ENCODE measurements at places on chromosomes 5 and 9.

GRCh38 chr5:11527652-11528349 lies 376.4 kb downstream of the CTNND2 start:
- no peak for DNase-seq
- H3K27me3 ChIP-seq = no peaks in the 10 kb centered on the region
- H3K4me1 ChIP-seq = peaks cover 31% of the 10 kb centered on the region
- no peak overlapping the region for H3K4me3 ChIP-seq

GRCh38 chr5:83204651-83205050 lies 127.3 kb downstream of the XRCC4 start:
- H3K27me3 ChIP-seq = no peaks in the 10 kb centered on the region
- H3K4me1 ChIP-seq = no peaks in the 10 kb centered on the region
- H3K27ac ChIP-seq = no peak overlapping the region
- H3K4me3 ChIP-seq = no peak overlapping the region

- H3K4me1 ChIP-seq = peaks cover 1% of the 10 kb centered on the region
- no peaks in the 10 kb centered on the region for H3K27me3 ChIP-seq
- H3K4me3 ChIP-seq = no peak overlapping the region
- no peaks in the 10 kb centered on the region for H3K36me3 ChIP-seq
- no peak for DNase-seq
Observed at GRCh38 chr5:151357792-151358191, 10.4 kb upstream of the SLC36A2 start.

GRCh38 chr5:121573721-121574382 lies 277.8 kb upstream of the FTMT start:
- no peaks in the 10 kb centered on the region for H3K36me3 ChIP-seq
- H3K4me1 ChIP-seq = no peaks in the 10 kb centered on the region
- H3K27me3 ChIP-seq = no peaks in the 10 kb centered on the region
- DNase-seq = no peak

DNA sequence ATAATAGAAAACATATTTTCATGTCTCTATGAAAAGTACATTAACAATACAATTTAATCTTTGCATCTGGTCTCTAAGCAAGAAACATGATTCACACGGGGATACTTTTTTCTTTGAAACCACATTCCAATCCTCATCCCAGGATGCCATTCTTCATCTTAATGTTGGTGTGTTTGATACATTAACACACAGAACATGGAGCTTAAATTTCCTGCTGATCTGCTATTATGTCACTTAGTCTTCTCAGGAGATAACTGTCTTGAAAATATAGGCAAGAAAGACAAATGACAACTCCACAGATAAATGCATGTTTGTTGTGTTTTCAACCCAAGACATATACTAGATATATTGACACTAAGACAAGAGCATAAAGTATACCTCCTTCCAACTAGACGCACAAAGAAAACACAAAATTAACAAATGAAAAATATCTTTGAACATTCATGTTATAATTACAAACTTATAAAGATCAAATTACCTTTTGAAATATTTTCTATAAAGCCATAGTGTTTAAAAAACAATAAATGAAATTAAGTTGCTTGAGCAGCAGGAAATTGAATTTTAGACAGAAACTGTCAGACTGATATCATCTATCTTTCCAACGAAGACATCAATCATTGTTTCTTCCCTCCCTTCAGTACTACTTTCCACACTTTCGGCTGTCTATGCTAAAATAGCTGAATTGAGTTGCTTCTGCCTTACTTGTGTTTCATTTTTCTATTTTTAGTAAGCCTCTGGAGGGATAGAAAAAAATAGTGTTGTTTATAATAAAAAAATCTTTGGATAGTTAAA lies 1676.7 kb upstream of the CDH9 start:
- no peaks in the 10 kb centered on the region for H3K4me1 ChIP-seq
- no peak for DNase-seq
- H3K4me3 ChIP-seq = no peak overlapping the region
- H3K36me3 ChIP-seq = no peaks in the 10 kb centered on the region
- H3K27ac ChIP-seq = no peak overlapping the region

DNA sequence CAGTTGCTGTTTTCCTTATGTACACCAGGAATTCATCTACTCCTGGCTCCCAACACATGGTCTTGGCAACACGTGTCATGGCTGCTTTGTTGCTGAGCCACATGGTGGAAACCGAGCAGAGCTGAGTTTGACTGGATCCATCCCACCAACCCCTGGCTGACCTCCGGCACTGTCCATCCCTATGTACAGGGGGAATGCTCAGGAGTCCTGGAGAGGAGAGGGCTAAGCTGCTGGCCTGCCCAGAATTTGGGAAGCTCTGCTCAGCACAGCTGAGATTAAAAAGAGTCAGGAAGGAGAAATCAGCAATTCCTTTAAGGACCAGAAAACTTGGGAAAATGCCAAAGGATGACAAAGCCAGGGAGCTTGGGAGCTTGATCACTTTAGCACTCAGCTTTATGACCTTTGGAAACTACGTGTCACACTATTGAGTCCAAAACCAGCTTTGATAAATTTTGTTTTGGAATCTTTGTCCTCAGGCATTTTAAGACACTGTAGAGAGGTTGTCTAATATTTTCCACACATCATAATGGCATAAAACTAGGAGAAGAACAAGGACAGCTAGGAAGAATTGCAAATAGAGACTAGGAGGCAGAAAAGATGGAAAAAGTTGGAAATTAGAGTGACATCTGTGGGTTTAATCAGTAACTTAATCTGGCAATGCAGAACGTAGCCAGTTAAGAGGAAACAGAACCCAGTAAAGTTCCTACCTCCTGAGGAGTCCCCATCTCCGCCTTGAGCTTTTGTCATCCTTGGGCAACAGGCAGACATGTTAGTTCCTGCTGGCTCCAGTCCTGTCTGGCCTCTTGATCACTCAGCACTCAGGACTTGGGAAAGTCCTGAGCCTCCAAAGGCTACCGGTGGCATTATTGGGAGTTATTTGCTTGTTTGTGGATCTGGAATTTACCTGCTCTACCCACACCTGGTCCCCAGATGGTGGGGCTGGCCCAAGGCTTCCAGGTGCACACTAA lies 62.5 kb upstream of the PLPP1 start:
- H3K27ac ChIP-seq = no peak overlapping the region
- peaks cover 5% of the 10 kb centered on the region for H3K4me1 ChIP-seq
- no peaks in the 10 kb centered on the region for H3K27me3 ChIP-seq
- DNase-seq = no peak
- H3K4me3 ChIP-seq = no peak overlapping the region
- H3K36me3 ChIP-seq = no peaks in the 10 kb centered on the region

- no peak overlapping the region for H3K27ac ChIP-seq
- no peaks in the 10 kb centered on the region for H3K36me3 ChIP-seq
- H3K4me3 ChIP-seq = no peak overlapping the region
- no peak for DNase-seq
- no peaks in the 10 kb centered on the region for H3K27me3 ChIP-seq
Observed at GRCh38 chr5:64339769-64340168, 166.0 kb upstream of the RGS7BP start.

DNA sequence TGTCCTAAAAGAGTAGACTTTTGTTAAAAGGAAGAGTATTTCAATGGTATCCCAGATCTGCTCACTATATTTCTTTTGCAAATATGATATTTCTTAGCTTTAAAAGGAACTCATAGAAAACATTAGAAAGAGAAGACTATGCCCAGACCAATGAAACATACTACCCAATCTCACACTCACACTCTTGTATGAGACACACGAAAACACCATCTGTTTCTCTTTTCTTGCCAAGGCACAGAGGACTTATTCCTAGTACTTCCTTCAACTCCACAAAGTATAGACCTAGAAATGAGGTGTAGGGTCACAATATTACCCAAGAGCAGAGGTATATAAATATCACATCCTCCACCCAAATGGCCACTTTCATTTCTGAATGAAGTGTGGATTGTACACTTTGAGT lies 292.4 kb upstream of the ACO1 start:
- no peaks in the 10 kb centered on the region for H3K27me3 ChIP-seq
- no peaks in the 10 kb centered on the region for H3K36me3 ChIP-seq
- no peaks in the 10 kb centered on the region for H3K4me1 ChIP-seq
- no peak overlapping the region for H3K4me3 ChIP-seq
- no peak overlapping the region for H3K27ac ChIP-seq
- DNase-seq = no peak

- no peaks in the 10 kb centered on the region for H3K36me3 ChIP-seq
- no peaks in the 10 kb centered on the region for H3K4me1 ChIP-seq
- no peaks in the 10 kb centered on the region for H3K27me3 ChIP-seq
- no peak overlapping the region for H3K27ac ChIP-seq
- H3K4me3 ChIP-seq = peak overlapping the region; percentile 43
- DNase-seq = no peak
Observed at GRCh38 chr5:172091956-172092732, 85.7 kb upstream of the FBXW11 start.

- DNase-seq = no peak
- H3K36me3 ChIP-seq = no peaks in the 10 kb centered on the region
- H3K27me3 ChIP-seq = no peaks in the 10 kb centered on the region
- no peak overlapping the region for H3K4me3 ChIP-seq
- no peaks in the 10 kb centered on the region for H3K4me1 ChIP-seq
- no peak overlapping the region for H3K27ac ChIP-seq
Observed at GRCh38 chr9:37746448-37747270, 6.9 kb upstream of the TRMT10B start.

DNA sequence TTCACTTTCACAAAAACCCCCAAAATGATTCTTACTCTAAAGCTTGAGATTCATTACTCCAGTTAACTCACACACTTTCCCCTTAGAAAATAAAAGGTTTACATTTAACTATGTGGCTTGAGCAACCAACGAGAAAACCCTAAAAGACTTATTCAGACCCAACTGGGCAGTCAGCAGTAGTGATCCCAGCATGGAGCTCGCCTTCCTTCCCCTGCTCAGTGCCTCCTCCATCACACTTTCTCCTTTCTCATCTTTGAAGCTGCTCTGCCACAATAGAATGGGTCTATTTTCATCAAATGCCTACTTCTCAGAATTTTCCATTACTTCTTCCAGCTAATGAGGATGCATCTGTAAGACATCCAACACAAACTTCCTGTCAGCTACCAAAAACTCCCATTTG lies 29.1 kb downstream of the RORB start:
- no peaks in the 10 kb centered on the region for H3K4me1 ChIP-seq
- no peaks in the 10 kb centered on the region for H3K36me3 ChIP-seq
- DNase-seq = no peak
- no peak overlapping the region for H3K27ac ChIP-seq
- H3K27me3 ChIP-seq = no peaks in the 10 kb centered on the region

GRCh38 chr9:135565636-135566035 lies 4.1 kb downstream of the PAEP start:
- H3K4me1 ChIP-seq = peaks cover 4% of the 10 kb centered on the region
- no peaks in the 10 kb centered on the region for H3K36me3 ChIP-seq
- DNase-seq = no peak
- no peak overlapping the region for H3K4me3 ChIP-seq

GRCh38 chr5:29005386-29005785 lies 1967.0 kb upstream of the CDH9 start:
- H3K27me3 ChIP-seq = no peaks in the 10 kb centered on the region
- no peak overlapping the region for H3K27ac ChIP-seq
- no peak for DNase-seq
- H3K36me3 ChIP-seq = no peaks in the 10 kb centered on the region
- no peak overlapping the region for H3K4me3 ChIP-seq
- H3K4me1 ChIP-seq = no peaks in the 10 kb centered on the region

- no peaks in the 10 kb centered on the region for H3K27me3 ChIP-seq
- no peaks in the 10 kb centered on the region for H3K36me3 ChIP-seq
- H3K4me1 ChIP-seq = peaks cover 2% of the 10 kb centered on the region
- H3K4me3 ChIP-seq = no peak overlapping the region
- no peak for DNase-seq
- no peak overlapping the region for H3K27ac ChIP-seq
Observed at GRCh38 chr5:80127116-80127552, 92.0 kb downstream of the THBS4 start.

Measured in neuronal stem cell (in vitro differentiated cells).